H9 (cell line): ENCODE measurements at places on chromosomes 4 and X. TPM values are rescaled to one million over a fixed set of nuclear protein-coding genes. Genes with fewer than 3 reads are reported as not detected.

The HGFAC gene
- total RNA-seq, result 0.33 and 0.37 TPM in 2 replicates

The DIPK2B gene
- total RNA-seq, result not detected in 2 replicates

The SHROOM4 gene
- 1.9 and 2.1 TPM in 2 replicates for total RNA-seq

The DMP1 gene
- total RNA-seq, result not detected in 2 replicates

The CFI gene
- not detected in 2 replicates for total RNA-seq

The MAGEA2 gene
- 0.13 and 0.22 TPM in 2 replicates for total RNA-seq

The UGT2B15 gene
- not detected in 2 replicates for total RNA-seq

The CYTL1 gene
- total RNA-seq, result 1.4 and 1.7 TPM in 2 replicates

The GATA1 gene
- not detected in 2 replicates for total RNA-seq

The ETDB gene
- not detected in 2 replicates for total RNA-seq

The TRIML2 gene
- total RNA-seq, result 102 and 107 TPM in 2 replicates

The CRMP1 gene
- 71.6 and 73.1 TPM in 2 replicates for total RNA-seq

The VSIG4 gene
- not detected in 2 replicates for total RNA-seq

The CENPVL2 gene
- total RNA-seq, result 2.8 TPM in 2 replicates

The UGT2B17 gene
- total RNA-seq, result not detected in 2 replicates

The SHISA3 gene
- total RNA-seq, result 1.7 and 2.0 TPM in 2 replicates

The SLC9A6 gene
- total RNA-seq, result 12.3 and 12.8 TPM in 2 replicates

The FAM200B gene
- total RNA-seq, result 19.6 and 20.3 TPM in 2 replicates

The KIAA0232 gene
- 24.9 and 28.5 TPM in 2 replicates for total RNA-seq
